ENCODE measurements at places on chromosomes 2 and 18.

DNA sequence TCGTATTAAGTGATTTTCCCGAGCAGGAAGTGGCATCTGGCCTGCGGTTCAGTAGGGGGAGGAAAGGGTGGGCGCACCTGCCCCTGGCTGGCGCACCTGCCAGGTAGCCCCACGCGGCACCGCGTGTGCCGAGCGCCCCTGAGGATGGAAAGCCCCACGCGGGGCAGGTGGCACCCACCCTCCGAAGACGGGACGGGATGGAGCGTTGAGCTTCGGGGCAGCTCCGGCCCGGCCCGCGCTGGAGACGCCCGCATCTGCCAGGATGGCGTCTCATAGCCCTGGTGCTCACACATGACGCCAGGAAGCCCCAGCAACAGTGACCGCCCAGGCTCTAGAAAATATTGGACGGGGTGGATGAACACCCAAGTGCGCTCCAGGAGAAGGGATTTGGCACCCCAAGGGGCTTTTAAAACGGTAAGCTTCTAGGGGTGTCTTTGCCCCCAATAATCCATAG is 2.5 kb upstream of the NFATC1 start:
- no peak for DNase-seq

GRCh38 chr2:143575340-143575739 is 446.1 kb downstream of the ARHGAP15 start:
- no peak for DNase-seq

DNA sequence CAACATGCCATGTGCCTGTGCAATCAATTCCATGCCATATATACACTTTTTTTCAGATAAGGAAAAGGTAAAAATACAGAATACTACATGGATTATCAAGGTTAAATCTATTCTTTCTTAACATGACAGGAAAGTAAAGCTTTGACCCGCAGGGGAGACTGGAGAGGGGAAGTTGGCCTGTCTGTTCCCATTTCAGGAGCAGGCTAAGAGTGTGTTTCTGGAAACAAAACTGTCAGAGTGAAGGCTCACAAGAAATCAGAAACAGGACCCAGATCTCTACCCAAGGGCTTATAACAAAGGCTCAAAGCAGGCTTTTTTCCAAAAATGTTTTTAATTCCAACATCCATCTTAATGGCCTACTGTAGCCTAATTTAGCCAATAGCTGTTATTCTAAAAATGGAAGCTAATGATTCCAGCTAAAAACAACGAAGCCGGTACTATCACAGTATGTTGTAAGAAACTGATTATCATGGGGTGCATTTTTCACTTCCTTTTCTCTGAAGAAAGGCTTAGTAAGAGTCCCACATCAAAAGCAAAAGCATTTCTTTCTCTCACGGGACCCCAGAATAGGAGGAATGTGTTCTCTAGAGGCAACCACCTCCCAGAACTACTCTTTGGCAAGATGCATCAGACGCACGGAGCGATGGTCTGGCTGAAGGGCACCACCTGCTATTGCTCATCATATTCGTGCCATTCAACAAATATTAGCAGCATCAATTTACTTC is 41.4 kb downstream of the FECH start:
- no peak for DNase-seq

- DNase-seq, result no peak
Observed at GRCh38 chr18:2981212-2981728, 31.7 kb downstream of the LPIN2 start.

DNA sequence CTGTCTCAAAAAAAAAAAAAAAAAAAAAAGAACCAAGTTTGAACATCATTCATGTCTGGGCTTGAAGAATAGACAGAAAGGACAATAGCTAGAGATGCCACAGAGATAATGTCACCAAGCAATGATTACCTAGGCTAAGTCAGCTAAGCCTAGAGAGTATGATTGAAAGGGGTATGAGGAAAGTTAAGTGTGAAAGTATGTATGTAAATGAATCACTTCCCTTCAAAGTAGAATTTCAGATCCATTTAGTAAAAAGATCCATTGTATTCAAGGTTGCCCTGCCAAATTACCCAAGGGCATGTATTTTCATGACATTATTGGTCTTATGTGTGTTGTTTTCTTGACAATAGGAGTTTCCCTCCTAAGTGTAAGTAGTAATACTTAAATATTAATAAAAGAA is 34.1 kb upstream of the SLC39A10 start:
- no peak for DNase-seq

GRCh38 chr2:225004597-225004996 is 37.7 kb downstream of the DOCK10 start:
- DNase-seq, result no peak

GRCh38 chr2:225009768-225010167 is 32.5 kb downstream of the DOCK10 start:
- DNase-seq, result no peak

DNA sequence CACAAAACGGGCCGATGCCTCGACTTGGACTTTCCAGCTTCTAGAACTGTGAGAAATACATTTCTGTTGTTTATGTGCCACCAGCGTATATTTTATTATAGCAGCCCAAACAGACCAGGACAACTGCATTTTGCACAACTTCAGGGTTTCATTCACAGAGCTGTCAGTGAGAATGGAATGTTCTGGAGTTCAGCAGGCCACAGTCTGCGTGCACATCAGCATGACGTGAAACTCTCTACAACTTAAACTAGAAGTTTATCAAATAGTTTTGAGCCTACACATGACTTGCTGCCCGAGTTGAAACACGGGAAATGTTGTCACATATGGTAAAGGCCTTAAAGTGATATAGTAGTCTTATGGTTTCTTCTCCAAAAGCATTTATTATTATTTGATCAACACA is 3.9 kb upstream of the TRIB2 start:
- no peak for DNase-seq

DNA sequence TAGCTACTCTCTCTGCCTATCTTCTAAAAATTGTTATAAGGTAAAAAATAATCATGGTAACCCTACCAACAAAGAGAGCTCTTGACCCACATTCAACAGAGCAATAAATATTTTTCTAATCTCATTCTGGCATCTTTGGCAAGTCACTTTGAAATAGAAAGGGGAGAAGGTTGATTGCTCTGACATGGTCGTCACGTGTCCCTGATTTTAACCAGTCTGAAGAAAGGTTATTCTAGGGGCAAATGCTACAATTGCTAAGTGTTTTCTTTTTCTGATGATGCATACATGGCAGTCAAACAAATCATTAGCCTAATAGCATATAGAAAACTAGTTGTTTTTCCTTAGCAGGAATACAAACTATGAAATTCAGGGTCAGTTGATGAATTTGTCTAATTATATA is 153.3 kb upstream of the MAP3K20 start:
- DNase-seq, result no peak

- DNase-seq, result no peak
Observed at GRCh38 chr2:53670331-53670730, 97.3 kb upstream of the CHAC2 start.

DNA sequence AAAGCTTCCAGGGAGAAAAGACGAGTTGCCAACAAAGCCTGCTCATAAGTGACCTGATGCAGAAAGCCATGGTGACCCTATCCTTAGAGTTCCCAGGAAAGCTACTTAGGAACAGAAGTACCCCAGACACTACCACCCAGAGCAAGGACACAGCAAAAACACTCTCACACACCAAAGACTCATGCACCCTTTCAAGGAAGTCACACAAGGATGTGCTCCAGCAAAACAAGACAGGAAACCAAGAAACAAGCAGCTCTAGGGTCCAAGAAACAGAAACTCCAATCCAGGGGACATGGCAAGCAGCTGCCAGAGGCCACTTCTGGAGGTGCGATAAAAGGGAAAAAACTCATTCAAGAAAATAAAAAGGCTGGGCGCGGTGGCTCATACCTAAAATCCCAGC is 5.7 kb downstream of the KIF1A start:
- no peak for DNase-seq

DNA sequence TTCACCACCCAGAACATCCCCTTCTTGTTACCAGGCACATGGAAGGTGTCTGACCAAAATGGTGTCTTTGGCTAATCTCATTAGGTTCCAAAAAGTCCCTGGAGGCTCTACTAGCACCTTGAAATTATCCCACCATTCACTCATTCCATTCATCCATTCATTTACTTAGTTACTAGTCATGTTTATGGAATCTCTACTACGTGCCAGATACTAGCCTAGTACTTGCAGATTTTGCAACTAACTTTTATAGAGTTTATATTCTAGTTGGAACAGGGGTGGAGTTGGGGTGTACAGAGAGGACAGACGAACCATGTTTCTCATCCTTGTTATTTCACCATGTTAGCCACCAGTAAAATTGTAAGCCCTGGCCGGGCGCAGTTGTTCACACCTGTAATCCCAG is 4.0 kb upstream of the NOP58 start:
- DNase-seq, result no peak

- DNase-seq, result no peak
Observed at GRCh38 chr2:217978536-217979150, 24.2 kb downstream of the TNS1 start.

GRCh38 chr2:238420878-238421694 is 5.6 kb upstream of the ASB1 start:
- no peak for DNase-seq

- no peak for DNase-seq
Observed at GRCh38 chr2:221911890-221912289, 339.8 kb upstream of the EPHA4 start.

- DNase-seq, result no peak
Observed at GRCh38 chr2:58057707-58058530, 11.3 kb downstream of the VRK2 start.

DNA sequence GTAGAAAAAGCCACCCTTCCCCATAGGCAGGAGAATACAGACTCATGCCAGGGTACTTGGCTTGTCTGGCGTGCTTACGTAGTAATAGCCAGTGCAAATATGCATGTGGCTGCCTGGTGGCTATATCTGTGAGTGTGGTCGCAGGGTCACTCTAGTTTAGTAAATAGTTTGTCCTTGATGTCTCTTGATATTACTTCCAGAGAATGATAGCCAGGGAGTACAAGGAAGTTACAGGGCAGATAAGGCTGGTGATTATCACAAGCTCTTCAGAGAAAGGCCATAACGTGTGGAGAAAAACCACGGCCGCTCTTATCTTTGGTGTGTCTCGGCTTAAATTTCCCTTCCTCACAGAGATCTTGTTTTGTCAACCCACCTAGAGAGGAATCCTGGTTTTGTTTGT is 54.3 kb upstream of the SLC39A10 start:
- no peak for DNase-seq

- DNase-seq, result no peak
Observed at GRCh38 chr18:75249175-75249518, 38.5 kb downstream of the TSHZ1 start.

DNA sequence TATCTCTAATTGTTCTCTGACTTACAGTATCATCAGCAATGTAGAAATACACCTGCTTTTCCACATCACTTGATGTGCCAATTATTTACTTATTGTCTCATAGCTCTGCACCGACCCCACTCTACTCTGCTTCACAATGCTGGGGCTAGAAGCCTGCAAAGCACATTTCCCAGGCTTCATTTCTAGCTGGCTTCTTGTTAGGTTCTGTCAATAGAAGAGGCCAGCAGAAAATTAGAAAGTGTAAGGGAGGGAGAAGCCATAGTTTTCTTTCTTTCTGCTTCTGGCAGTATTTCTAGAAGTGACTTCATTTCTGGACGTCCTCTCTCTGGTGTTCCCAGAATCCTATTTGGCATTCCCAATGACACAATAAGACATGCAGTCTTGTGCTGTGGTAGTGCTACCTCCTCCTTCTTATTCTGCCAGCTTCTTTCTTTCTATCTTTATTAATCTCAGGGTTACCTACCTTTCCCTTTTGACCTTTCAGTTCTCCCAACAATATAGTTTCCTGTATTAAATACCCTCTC is 12.5 kb upstream of the TANC1 start:
- no peak for DNase-seq

- DNase-seq, result no peak
Observed at GRCh38 chr2:69514406-69514805, 77.2 kb upstream of the NFU1 start.

- DNase-seq, result no peak
Observed at GRCh38 chr18:22503803-22504202, 86.1 kb upstream of the CTAGE1 start.

DNA sequence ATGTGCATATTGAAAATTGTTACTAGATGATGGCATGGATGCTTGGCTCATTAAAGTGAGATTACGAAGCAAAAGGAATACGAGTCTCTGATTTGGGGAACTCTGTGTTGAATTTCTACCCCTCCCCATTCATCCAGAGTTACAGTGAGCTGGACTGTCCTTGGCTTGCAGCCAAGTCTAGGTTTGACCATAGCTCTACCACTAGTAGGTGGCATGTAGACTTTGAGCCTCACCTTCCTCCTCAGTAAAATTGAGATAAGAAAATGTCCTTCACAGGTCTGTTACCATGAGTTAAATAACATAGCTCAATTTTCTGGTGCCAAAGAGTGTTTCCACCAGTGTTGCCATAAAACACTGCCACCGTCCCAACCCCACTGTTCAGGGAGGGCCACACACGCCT is 727.6 kb upstream of the ID2 start:
- no peak for DNase-seq

DNA sequence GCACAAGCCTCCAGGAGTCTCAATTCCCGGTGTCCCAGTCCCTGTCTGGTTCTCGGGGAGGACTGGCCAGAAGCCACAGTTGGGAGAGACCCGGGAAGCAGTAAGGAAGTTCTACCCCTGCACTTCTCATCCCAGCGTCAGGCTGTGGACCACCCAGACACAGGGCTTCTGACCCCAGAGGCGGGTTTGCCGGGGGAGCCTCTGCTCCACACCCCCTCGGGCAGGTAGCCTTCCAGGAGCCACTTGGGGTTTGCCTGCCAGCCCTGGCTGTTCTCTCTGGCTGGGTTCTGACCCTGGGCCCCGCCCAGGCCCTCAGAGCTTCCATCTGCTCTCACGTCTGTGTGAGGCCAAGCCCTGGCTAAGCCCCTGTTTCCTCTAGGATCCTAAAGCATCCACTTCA is 94.4 kb upstream of the GPC1 start:
- DNase-seq, result no peak

DNA sequence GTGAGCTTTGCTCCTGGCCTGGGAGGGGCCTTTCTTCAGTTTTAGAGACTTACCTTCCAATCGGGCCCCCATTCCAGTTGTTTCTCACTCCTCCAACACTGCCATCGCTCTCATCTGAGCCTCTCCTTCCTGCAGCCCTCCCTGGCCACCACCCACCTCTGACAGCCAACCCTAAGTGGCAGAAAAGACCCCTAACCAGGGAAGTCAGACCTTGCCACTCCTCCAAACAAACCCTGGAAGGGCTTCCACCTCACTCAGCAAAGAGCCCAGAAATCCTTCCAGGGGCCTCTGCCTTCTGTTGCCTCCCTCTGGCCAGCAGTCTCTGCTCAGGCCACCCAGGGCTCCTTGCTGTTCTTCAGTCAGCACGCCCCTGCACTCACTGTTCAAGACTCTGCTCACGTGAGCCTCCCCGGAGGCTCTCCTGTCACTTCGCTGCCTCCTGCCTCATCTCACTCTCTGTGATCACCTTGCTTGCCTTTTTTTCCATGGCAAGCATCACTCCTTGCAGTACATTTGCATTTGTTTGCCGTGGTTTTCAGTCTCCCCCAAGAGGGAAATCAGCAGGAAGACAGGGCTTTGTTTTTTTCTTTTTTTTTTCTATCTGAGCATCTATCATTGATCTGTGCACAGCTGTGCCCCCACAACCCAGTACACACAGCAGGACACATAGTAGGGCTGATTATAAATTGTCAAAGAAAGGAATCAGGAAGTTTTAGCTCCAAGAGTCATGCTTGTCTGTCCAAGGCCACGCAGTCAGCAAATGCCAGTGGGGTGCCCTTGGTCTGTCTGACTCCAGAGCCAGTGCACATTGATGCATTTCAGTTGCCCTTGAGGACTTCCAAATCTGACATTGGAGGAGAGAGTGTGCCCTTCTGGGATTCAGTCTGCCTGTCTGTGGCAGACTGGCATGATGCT is 83.9 kb downstream of the INHBB start:
- no peak for DNase-seq

GRCh38 chr2:3870222-3870621 is 166.8 kb downstream of the DCDC2C start:
- no peak for DNase-seq
